ENCODE measurements at places on chromosomes 16 and 17. TPM values are rescaled to one million over a fixed set of nuclear protein-coding genes. Genes with fewer than 3 reads are reported as not detected.

ZSCAN10 gene
- not detected for total RNA-seq

DNA sequence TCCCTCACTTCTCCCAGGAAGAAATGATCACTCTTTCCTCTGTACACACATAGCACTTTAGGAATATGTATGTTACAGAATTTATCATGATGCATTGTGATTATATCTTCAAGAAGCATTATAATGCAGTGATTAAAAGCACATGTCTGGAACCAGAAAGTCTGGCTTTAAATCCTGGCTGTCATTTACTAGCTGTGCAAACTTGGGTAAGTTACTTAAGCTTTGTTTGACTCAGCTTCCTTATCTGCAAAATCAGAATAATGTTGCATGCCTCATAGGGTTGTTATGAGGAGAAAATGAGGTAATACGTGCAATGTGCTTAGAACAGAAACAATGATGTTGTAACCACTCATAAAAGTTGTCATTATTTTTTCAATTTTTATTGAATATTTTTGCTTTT is 156.3 kb upstream of the ZKSCAN2 start:
- DNase-seq, result no peak

DNA sequence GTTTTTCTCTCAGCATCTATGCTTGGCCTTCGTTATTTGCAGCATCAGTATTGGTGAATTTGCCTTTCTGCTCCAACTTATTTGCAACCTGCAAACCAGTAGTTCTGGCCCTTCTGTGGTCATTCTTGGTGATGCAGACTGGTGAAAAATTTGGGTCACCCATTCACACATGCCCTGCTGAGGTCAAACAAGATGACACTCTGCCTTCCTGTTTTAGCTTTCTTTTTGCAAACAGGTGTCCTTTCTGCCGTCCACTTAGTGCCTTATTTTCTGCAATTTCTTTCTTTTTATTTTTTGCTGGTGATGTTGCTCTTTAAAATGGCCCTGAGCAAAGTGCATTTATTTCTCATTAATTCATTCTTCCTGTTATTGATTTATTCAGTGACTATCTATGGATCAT is 31.3 kb downstream of the PLCG2 start:
- no peak for DNase-seq

GRCh38 chr17:76268015-76268749 is 3.0 kb downstream of the UBALD2 start:
- DNase-seq, result peak; percentile 96

GRCh38 chr17:82502207-82502606 is 17.3 kb upstream of the FOXK2 start:
- no peak for DNase-seq

DNA sequence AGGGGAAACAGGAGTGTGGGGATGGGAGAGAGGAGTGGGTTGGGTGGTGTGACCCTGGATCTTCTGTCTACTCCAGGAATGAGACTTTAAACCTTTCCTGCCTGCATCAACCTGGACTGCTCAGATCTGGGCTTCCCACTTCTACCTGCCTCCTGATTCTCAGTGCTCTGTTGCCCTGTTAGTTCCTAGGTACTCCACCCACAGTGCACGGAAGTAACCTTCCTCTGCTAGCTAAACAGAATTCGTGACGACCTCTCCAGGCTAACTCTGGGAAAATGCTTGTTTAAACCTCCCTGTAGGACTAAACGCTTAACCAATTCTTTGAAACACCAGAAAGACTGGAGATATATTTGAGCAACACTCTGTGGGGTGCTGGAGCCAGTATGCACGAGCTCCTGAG is 83.4 kb upstream of the CLEC3A start:
- no peak for DNase-seq

DNA sequence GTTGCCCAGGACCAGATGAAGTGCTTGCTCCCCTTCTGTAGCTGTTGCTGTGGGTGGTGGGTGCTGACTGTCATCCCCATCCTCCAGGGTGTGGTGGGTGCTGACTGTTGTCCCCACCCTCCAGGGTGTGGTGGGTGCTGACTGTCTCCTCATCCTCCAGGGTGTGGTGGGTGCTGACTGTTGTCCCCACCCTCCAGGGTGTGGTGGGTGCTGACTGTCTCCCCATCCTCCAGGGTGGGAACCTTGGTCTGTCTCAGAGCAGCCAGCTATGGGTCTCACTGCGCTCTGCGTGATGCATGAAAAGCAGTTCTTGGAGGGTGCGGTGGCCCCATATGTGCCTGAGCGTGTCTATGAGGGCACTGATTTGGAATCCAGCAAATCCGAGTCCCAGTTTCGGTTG is 163.8 kb downstream of the RPTOR start:
- no peak for DNase-seq

All from esophagus muscularis mucosa (tissue), 4 donors.